Osteoblast (primary cell): ENCODE measurements at places on chromosomes 6 and 20. TPM values are rescaled to one million over a fixed set of nuclear protein-coding genes. Genes with fewer than 3 reads are reported as not detected.

DNA sequence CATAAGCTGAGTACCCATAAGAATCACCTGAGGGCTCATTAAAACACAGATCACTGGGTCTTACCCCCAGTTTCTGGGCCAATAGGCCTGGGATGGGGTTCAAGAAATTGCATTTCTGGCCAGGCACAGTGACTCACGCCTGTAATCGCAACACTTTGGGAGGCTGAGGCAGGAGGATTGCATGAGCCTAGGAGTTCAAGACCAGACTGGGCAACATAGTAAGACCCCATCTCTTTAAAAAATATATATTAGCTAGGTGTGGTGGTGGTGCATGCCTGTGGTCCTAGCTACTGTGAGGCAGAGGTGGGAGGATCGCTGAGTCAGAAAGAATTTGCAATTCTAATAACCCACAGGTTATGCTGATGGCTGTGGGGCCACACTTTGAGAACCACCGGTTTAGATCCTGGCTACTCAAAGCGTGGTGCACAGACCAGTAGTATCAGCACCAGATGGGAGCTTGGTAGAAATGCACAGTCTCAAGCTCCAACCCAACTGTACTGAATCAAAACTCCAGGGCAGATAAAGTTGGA is 2.0 kb downstream of the CCM2L start:
- no peak for DNase-seq

GRCh38 chr6:67896476-67896875 is 738.6 kb upstream of the ADGRB3 start:
- no peak for DNase-seq

DNA sequence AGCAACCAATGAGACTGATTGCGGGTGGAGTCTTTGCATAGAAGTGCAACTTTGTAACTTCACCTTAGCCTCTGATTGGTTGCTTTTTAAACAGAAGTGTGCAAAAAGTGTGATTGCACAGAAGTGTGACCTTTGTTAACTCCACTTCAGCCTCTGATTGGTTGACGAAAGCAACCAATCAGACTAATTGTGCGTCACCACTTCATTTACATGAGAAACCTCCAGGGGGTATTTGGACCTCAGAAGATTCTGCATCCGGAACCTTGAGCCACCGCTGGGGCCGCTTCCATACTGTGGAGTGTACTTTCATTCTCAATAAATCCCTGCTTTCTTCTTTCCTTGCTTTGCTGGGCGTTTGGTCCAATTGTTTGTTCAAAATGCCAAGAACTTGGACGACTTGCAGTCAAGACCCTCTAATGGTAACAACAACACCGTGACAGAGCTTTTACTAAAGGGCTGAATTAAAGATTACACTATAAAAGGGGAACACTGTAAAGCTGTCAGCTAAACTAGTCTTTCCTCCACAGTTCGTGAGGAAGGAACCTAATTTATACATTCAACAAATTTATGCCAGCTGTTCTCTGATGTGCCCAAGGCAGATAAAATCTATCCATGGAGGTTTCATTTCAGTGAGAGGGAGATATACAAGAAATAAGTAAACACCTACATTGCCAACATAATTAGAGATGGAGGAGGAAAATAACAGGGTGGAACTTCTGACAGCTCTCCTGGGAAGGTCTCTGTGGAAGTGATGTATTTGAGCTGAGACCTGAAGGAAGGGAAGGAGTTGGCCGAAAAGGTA is 1.4 kb upstream of the HECA start:
- no peak for DNase-seq

DNA sequence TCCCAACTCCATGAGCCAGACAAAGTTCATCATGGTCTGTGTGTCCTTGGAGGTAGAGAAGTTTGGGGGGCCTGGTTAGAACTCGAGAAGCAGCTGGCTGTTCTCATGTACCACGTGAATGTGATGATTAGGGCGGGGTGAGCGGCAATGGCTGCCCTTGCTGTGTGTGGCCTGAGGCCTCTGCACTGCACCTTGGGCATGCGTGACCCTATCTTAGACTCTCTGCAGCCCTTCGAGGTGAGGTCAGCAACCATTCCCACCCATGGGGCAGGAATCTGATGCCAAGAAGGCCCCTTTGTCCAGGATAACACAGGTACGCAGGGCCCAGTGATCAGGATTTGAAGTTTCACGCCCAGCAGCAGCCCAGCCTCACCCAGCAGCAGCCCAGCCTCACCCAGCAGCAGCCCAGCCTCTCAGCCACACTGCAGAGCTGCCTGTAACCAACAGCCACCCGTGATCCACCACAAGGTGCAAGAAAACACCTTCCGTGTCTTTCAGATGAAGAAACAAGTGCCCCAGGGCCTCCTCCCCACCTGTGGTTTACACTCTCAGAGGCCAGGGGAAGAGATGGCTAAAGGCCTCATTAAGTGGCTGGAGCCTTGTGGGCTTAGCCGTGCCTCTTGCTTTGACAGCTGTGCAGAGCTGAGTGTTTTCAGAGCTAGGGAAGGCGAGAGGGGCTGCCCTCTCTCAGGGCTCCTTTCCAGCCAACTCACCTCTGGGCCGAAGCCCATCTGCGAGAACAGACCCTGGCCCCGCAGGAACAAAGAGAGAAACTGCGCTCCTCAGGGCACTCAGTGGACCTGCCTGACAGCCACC is 195.2 kb upstream of the CDH4 start:
- DNase-seq, result no peak

Gene ECHDC1
- total RNA-seq, result 67.0 and 71.0 TPM in 2 replicates

Gene SLC52A3
- not detected in 2 replicates for total RNA-seq

Gene IL17F
- total RNA-seq, result not detected in 2 replicates

Gene STX7
- total RNA-seq, result 41.5 and 43.8 TPM in 2 replicates
